PC-9 (cell line): ENCODE measurements at places on chromosomes 12 and 14.

GRCh38 chr14:55339770-55340169 is 68.5 kb downstream of the FBXO34 start:
- no peak for DNase-seq

- DNase-seq: no peak
Measured at GRCh38 chr14:54572316-54572715, 5.4 kb downstream of the SAMD4A start.

- DNase-seq: no peak
Measured at GRCh38 chr14:35215110-35215813, 76.9 kb upstream of the PSMA6 start.

GRCh38 chr14:58395562-58395811 is 243 bp upstream of the TOMM20L start:
- no peak for DNase-seq

GRCh38 chr14:39265806-39266524 is 32.2 kb downstream of the MIA2 start:
- no peak for DNase-seq
